CD4-positive, alpha-beta T cell treated with Interleukin-1 beta for 1 hour (primary cell): ENCODE measurements at places on chromosomes 4 and X.

- DNase-seq: no peak
These were observed 38.2 kb downstream of the C4orf50 start for GRCh38 chr4:5979981-5980380.

GRCh38 chr4:140926672-140927071, 170.5 kb upstream of the TBC1D9 start:
- no peak for DNase-seq

- no peak for DNase-seq
These were observed at the start of gene CFI for GRCh38 chr4:109801895-109802319. Gene CFI (minus strand): TSS chr4:109801999. CDS start chr4:109801971, 28 bp downstream.

DNA sequence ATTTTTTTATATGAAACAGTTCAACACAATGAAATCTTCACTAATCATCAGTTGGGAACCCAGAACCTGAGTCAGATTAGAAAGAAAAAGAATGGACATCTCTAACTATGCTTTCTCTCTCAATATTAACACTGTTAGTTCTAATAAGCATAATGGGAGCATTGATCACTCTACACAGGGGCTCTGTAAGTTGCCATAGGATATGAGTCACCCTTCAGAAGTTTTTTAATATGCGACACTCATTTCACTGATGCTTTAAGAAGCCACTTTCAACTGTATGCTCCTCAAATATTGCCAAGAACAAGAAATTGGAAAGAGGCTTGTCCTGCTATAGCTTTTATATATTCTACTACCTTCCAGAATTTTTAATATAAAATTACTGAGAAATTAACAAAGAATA, 187.0 kb downstream of the AASDH start:
- DNase-seq: no peak
